ENCODE measurements at places on chromosomes 2 and 18. TPM values are rescaled to one million over a fixed set of nuclear protein-coding genes. Genes with fewer than 3 reads are reported as not detected.

Gene GTF3C2
- 54.5 TPM for total RNA-seq

Gene KIAA2012
- total RNA-seq, result 1.7 TPM

Gene LRPPRC
- 80.1 TPM for total RNA-seq

Gene TMEM198
- 2.9 TPM for total RNA-seq

Gene B3GNT7
- total RNA-seq, result 32.6 TPM

Gene PTPN2
- total RNA-seq, result 50.1 TPM

Gene MROH2A
- not detected for total RNA-seq

DNA sequence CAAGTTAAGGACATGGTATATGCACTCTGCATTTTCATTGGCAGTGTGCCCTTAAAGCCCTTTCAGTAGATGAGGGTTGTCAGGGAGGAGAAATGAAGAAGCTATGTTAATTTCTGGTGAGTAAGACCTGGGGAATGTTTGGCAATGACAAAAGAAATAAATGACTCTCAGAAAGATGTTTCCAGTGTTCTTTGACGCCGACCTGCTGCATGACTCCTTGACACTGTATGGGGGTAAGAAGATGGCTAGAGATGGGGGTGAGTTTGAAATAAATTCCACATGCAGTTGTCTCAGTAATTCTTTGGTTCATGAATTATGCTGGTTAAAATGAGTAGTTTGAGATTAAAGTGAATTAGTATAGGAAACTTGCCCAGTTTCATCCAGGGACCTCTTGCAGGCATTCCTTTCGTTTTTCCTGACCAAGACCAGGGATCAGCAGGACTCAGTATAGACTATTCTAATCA lies 5.9 kb downstream of the CCDC121 start:
- H3K27ac ChIP-seq, result no peak overlapping the region
- H3K4me1 ChIP-seq, result no peaks in the 10 kb centered on the region
- no peak overlapping the region for H3K4me3 ChIP-seq
- H3K36me3 ChIP-seq, result peaks cover 69% of the 10 kb centered on the region
- no peak for DNase-seq

- peak; percentile 65 for DNase-seq
- peaks cover 17% of the 10 kb centered on the region for H3K4me1 ChIP-seq
- no peaks in the 10 kb centered on the region for H3K36me3 ChIP-seq
- no peaks in the 10 kb centered on the region for H3K27me3 ChIP-seq
- H3K27ac ChIP-seq, result no peak overlapping the region
- no peak overlapping the region for H3K4me3 ChIP-seq
Observed at GRCh38 chr2:48126162-48126561, 219.9 kb upstream of the FBXO11 start.

- no peak overlapping the region for H3K4me3 ChIP-seq
- no peak overlapping the region for H3K27ac ChIP-seq
- H3K27me3 ChIP-seq, result no peaks in the 10 kb centered on the region
- H3K4me1 ChIP-seq, result peaks cover 5% of the 10 kb centered on the region
- DNase-seq, result no peak
- H3K36me3 ChIP-seq, result peaks cover 51% of the 10 kb centered on the region
Observed at GRCh38 chr2:241695651-241696050, 6.2 kb upstream of the ING5 start.

DNA sequence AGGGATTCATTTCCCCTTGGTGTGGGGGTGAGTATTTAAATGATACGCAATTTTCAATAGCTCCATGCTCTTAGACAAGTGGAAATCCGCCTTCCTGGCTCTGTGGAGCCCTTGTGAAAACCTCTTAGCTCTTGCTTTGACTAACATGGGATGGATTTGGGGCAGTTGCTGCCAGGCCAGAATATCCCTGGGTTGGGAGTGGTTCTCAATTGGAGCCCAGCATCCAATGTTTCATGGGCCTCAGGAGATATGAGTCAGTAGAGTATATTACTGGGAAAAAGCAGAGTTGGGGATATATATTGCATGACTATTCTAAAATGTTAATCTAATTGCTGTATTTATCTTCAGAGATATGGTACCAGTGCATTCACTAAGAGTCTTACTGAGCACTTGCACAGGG lies 104.4 kb upstream of the IL1R2 start:
- H3K4me1 ChIP-seq, result no peaks in the 10 kb centered on the region
- H3K27ac ChIP-seq, result no peak overlapping the region
- no peak for DNase-seq
- no peaks in the 10 kb centered on the region for H3K36me3 ChIP-seq

GRCh38 chr2:46091004-46091403 lies 206.2 kb upstream of the EPAS1 start:
- no peak for DNase-seq
- no peak overlapping the region for H3K4me3 ChIP-seq
- H3K27ac ChIP-seq, result peak overlapping the region; percentile 1
- H3K4me1 ChIP-seq, result peaks cover 16% of the 10 kb centered on the region

GRCh38 chr2:197641666-197642065 lies 33.7 kb downstream of the RFTN2 start:
- no peak overlapping the region for H3K27ac ChIP-seq
- H3K4me1 ChIP-seq, result no peaks in the 10 kb centered on the region
- no peak overlapping the region for H3K4me3 ChIP-seq
- DNase-seq, result no peak
- H3K27me3 ChIP-seq, result no peaks in the 10 kb centered on the region
- H3K36me3 ChIP-seq, result no peaks in the 10 kb centered on the region

DNA sequence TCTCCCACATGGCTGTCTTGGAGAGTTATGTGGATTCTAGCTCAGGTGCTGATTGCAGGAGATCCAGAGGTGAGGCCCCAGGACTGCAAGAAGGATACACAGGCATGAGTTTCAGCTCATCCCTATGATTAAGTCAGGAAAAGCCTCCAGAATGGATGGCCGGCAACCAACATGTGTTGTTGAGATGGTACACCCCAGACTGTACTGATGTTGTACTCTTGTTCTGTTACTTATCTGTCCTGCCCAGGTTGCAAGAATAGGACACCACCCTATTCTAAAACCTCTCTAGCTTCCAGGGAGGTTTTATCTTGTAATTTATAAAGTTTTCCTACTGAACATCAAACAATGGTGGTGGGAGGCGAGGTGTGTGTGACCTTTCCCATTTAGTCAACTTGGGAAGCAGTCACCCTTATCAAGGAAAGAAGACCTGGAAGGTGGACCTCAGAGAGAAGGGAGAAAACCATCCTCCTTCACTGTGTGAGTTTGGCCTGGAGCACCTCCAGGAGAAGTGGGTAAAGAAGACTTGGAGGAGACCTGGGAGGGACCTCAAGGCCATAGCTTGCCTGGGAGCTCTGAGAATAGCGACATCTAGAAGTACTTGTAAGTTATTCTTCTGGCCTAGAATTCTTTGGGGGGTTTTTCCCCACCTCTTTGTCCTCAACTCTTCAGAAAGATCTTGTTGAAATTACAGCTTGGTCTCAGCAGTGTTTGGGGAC lies 8.6 kb downstream of the FAM124B start:
- H3K27me3 ChIP-seq, result no peaks in the 10 kb centered on the region
- H3K36me3 ChIP-seq, result no peaks in the 10 kb centered on the region
- no peak for DNase-seq
- no peak overlapping the region for H3K27ac ChIP-seq

All from left lung (tissue), 14 donors.